ENCODE measurements at places on chromosomes 5 and 9. TPM values are rescaled to one million over a fixed set of nuclear protein-coding genes. Genes with fewer than 3 reads are reported as not detected.

GRCh38 chr5:31385774-31386537 lies 145.9 kb downstream of the DROSHA start:
- no peaks in the 10 kb centered on the region for H3K36me3 ChIP-seq
- H3K27ac ChIP-seq: no peak overlapping the region
- peaks cover 4% of the 10 kb centered on the region for H3K4me1 ChIP-seq

DNA sequence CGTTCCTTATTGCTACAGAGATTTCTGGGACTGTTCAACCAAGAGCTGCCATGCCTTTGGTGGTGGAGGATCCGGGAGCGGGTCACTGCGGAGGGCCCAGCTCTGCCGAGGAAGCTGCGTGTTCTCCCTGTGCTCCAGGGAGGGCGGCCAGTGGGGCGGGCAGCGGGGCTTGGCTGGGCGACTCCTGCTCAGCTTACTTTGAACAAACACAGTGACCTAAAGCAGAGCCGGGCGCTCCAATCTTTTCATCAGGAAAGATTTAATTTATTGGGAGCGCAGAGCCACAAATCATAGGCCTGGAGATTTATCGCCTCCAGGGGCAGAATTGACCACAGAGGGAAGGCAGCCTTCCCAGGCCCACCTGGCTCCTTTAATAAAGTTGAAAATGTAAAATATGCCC lies 27.7 kb downstream of the LHX3 start:
- no peak for DNase-seq
- no peaks in the 10 kb centered on the region for H3K36me3 ChIP-seq
- H3K27me3 ChIP-seq: peaks cover 44% of the 10 kb centered on the region
- H3K27ac ChIP-seq: no peak overlapping the region
- no peaks in the 10 kb centered on the region for H3K4me1 ChIP-seq

DNA sequence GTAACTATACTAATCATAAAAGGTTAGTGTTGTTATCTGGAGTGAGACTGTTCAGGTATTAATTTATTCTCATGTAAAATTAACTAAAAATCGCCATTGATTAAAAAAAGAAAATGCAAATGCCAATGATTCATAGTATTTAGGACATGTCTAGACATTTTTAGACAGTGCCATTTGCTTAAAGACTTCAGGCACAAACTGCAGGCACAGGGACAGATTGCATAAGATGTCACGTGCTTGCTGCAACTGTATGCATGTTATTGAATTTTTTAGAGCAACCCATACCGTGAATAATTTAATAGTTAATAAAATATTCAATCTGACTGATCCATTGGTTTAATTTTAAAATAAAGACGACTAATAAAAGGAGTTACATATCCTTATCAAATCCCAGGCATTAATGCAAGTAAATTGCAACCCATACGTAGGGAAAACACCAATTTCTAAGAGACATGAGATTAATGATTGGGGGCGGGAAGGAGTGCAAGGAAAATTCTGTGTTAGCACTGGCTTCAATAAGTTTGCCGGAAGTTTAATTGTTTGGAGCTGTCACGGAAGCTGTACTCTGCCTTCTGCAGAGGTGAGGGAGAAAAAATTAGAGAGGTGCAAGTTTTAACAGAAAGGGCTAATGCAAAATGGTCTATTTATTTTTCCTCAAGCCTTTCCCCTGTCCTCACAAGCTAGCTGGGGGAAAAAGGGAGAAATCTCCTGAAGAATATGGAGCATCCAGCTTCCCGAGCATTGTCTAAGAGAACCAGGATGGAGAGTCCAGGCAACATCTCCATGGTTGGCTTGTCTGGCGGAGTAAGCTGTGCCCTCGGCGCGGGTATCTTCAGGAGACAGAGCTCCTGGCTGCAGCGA lies 2.9 kb downstream of the EDIL3 start:
- H3K36me3 ChIP-seq: no peaks in the 10 kb centered on the region
- H3K27ac ChIP-seq: peak overlapping the region; percentile 87
- H3K4me3 ChIP-seq: peak overlapping the region; percentile 92

DNA sequence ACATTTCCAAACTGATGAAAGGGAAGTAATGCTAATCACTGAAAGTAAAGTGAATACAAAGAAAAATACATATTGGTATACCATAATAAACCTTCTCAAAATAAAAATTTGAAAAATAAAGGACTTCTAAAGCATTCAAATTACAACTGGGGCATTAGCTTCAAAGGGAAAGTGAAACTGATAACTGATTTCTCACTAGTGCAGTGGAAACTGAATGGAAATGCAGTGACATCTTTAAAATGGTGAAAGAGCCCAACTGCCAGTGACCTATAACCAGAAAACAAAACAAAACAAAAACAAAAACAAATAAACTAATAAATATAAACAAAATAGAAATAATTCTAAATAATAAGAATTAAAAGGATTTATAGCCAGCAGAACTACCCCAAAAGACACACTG lies 297.5 kb upstream of the GRIN3A start:
- no peak overlapping the region for H3K4me3 ChIP-seq
- H3K36me3 ChIP-seq: no peaks in the 10 kb centered on the region
- H3K27me3 ChIP-seq: no peaks in the 10 kb centered on the region
- H3K27ac ChIP-seq: no peak overlapping the region
- DNase-seq: no peak
- no peaks in the 10 kb centered on the region for H3K4me1 ChIP-seq

DNA sequence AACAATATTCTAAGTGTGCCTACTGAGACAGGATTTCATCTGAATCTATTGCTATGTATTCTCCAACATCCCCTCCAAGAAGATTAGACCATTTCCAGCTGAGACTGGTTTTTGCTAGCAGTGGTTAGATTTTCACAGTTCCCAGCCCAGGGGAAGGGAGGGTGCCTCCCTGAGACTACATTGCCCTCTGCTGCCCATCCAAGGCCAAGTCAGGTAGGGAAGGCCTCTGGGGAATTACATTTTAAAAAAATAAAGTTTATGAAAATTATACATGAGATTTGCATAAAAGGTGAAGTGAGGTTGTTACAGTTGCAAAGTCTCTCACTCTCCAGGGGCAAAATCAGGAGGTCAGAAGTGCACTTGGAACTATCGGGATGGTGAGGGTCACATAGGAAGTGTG lies 28.0 kb upstream of the SYK start:
- H3K4me1 ChIP-seq: no peaks in the 10 kb centered on the region
- no peaks in the 10 kb centered on the region for H3K27me3 ChIP-seq
- H3K27ac ChIP-seq: no peak overlapping the region

DNA sequence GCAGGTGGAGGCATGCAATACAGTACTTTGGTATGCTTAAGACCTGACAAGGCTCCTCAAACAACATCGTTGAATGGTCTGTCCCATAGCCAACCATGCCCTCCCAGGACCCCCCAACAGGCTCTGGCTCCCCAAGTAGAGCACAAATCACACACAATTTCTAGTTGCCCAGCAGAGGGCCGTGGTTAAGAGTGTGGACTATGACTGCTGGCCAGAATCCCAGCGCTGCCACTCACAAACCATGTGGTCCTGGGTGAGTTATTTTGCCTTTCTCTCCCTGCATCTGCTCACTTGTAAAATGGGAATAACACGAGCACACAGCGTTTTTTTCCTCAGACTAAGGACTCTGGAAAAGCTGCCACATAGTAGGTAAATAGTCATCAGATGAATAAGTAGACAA lies 6.5 kb downstream of the CKMT2 start:
- H3K36me3 ChIP-seq: peaks cover 2% of the 10 kb centered on the region
- H3K27me3 ChIP-seq: no peaks in the 10 kb centered on the region
- H3K27ac ChIP-seq: no peak overlapping the region
- no peak for DNase-seq

Gene PCDHB2
- total RNA-seq: 0.36 TPM

Gene KLF4
- total RNA-seq: 1.3 TPM

GRCh38 chr5:103336941-103337340 lies 78.4 kb downstream of the MACIR start:
- H3K36me3 ChIP-seq: no peaks in the 10 kb centered on the region
- no peak for DNase-seq
- no peak overlapping the region for H3K27ac ChIP-seq
- no peaks in the 10 kb centered on the region for H3K27me3 ChIP-seq
- H3K4me3 ChIP-seq: no peak overlapping the region

Gene SPINK7
- not detected for total RNA-seq

DNA sequence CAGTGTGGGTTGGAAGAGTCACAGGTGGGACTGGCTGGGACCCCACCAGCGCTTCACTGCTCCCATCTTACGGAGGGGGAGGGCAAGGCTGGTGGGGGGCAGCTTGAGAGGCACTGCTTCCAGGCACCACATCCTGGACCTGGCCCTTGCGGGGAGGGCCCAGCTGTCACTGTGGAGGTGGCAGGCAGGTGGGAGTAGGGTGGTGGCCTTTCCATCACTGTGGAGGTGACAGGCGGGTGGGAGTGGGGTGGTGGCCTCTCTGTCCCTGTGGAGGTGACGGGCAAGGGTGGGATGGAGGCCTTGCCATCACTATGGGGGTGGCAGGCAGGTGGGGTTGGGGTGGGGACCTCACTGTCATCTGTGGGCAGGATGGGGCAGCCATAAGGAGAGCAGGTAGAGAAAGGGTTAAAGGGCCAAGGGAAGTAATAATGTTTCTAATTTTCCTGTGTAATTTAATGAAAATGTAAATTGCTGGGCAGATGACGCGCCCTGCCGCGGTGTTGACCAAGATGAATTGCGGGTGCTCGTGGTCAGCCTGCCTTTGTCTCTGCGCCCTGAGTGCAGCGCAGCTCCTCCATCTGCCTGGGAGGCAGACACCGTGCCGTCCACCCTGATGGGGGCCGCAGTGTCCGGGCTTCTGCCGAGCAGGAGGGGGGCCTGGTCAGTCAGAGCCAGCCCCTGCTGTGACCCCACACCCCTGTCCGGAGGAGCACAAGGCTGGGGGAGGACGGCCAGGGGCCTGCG lies 20.8 kb downstream of the RXRA start:
- H3K4me3 ChIP-seq: no peak overlapping the region
- H3K4me1 ChIP-seq: peaks cover 33% of the 10 kb centered on the region
- H3K27me3 ChIP-seq: no peaks in the 10 kb centered on the region
- no peak overlapping the region for H3K27ac ChIP-seq
- peaks cover 5% of the 10 kb centered on the region for H3K36me3 ChIP-seq
- DNase-seq: no peak

Gene ANKRD33B
- total RNA-seq: 2.5 TPM

Gene MARCHF11
- not detected for total RNA-seq

- DNase-seq: no peak
- no peak overlapping the region for H3K27ac ChIP-seq
- no peaks in the 10 kb centered on the region for H3K27me3 ChIP-seq
- H3K36me3 ChIP-seq: peaks cover 2% of the 10 kb centered on the region
These were observed 8.7 kb downstream of the NACC2 start for GRCh38 chr9:136086213-136086881.

Gene EMB
- total RNA-seq: 4.4 TPM

DNA sequence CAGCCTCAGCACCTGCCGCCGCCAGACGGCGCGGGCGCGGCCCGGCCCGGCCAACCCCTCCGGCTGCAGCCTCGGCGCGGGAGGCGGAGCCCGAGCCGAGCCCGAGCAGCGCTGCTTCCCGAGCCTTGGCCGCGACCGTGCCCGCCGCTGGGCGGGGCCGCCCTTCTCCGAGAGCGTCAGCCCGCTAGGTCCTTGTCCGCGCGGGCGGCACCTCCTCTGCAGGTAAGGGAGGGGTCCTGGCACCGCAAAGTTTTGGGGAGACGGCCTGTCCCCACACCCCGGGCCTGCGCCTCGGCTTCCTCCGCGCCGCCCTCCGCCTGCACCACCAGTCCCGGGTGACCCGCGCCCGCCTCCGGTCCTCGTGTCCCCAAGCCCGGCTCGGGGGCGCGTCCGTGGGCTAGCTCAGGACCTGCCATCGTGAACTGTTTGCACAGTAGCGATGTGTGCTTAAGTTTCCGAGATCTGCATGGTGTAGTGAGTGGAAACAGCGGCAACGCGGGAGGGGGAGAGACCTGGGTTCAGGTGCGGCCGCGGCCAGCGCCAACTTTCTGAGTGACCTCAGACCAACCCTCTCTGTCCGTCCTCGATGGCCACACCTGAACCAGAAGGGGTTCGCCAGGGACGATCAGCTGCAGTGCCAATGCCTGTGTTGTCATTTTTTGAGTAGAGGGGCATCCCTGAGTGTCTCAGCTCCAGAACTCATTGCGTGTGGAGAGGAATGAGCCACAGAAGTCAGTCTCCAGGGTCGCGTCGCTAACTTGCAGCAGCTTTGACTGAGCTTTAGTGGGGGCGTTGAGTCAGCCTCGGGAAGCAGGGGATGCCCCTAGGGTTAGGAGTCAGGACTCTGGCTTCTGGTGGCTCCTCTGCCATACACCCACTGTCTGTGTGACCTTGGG lies at the start of gene FRMPD1:
Gene FRMPD1 (plus strand): TSS at position 82 of the 896 bp plus-strand sequence. CDS start 41,688 bp downstream, outside the sequence.
- H3K27ac ChIP-seq: no peak within 1 kb of the TSS
- peak within 1 kb of the TSS; percentile 68 for H3K4me3 ChIP-seq
- H3K36me3 ChIP-seq: no peaks in the 10 kb centered on the region
- peak; percentile 14 for DNase-seq
- peaks cover 3% of the 10 kb centered on the region for H3K4me1 ChIP-seq

DNA sequence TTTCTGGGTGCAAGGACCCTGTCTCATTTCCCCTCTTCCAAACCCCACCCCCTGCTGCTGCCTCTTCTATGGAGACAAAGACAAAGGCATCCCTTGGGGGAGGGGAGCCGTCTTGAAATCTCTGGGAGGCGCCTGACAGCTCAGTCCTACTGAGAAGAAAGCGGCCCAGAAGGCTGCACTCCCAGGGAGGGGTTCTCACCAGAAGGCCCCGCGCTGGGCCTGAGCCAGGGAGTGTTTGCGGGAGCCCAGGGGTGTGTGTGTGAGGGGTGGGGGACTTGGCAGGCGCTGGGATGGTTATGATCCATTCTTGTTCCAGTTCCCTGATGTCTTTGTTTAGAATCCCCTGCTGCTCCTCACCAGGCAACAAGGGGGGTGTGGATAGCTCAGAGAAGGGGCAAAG lies 45.7 kb upstream of the ALDH1B1 start:
- H3K27ac ChIP-seq: no peak overlapping the region
- no peak for DNase-seq
- H3K4me1 ChIP-seq: no peaks in the 10 kb centered on the region
- peaks cover 49% of the 10 kb centered on the region for H3K27me3 ChIP-seq
- H3K4me3 ChIP-seq: no peak overlapping the region

Gene ZNF462
- total RNA-seq: 18.8 TPM

Data from IMR-90 (cell line).